AG04449 (cell line): ENCODE measurements at places on chromosomes 3 and 15.

GRCh38 chr3:79297245-79297960 lies 470.4 kb downstream of the ROBO1 start:
- DNase-seq: peak; percentile 55

- no peak for DNase-seq
These were observed 12.5 kb upstream of the C15orf61 start for GRCh38 chr15:67508407-67508806.

DNA sequence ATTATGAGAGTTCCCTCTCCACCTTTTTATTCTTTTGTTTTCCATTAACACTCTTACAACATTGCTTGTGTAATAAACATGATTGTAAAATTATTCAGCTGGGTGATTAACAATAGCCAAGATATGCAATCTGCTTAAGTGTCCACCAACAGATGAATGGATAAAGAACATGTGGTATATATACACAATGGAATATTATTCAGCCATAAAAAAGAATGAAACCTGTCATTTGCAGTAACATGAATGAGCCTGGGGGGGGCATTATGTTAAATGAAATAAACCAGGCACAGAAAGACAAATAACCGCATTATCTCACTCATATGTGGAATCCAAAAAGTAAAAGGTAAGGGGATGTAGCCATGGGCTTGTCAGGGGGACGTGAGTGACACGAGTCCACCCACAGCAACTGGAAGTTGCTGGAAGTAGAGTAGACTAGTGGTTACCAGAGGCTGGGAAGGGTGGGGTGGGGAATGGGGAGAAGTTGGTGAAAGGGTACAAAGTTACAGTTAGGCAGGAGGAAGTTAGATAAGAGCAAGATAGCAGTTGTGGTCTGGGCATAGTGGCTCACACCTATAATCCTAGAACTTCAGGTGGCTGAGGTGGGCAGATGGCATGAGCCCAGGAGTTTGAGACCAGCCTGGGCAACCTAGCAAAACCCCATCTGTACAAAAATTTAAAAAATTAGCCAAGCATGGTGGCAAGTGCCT lies 28.7 kb upstream of the CD47 start:
- no peak for DNase-seq

DNA sequence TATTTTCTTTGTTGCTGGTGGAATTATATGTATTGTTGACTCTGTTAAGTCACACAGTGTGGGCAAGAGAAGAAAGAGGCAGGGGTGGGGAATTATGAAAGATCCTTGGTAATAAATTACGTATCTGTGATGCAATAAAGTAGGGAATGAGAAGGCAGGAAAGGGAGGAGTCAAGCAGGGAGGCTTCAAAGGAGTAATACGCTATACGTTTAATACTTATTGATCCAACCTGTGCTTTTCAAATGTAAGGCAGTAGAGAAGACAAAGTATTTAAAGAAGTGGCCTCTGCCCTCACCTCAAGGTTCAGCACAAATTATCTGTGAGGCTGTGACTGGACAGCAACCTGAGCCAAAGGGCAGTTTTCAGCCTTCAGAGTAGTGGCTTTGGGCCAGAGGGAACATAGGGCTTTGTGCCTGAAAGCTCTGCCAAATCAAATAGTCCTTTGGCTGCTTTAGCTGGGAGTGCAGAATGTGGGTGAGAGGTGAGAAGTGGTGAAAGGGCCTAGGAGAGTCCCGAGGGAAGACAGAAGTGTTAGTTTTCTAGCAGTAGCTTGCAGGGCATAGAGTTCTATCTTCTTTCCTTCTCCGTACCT lies 1.2 kb upstream of the PLIN1 start:
- DNase-seq: peak; percentile 26

GRCh38 chr15:32098033-32098432 lies 67.7 kb downstream of the CHRNA7 start:
- DNase-seq: no peak

- DNase-seq: no peak
These were observed 41.6 kb downstream of the POLG start for GRCh38 chr15:89293012-89293411.

DNA sequence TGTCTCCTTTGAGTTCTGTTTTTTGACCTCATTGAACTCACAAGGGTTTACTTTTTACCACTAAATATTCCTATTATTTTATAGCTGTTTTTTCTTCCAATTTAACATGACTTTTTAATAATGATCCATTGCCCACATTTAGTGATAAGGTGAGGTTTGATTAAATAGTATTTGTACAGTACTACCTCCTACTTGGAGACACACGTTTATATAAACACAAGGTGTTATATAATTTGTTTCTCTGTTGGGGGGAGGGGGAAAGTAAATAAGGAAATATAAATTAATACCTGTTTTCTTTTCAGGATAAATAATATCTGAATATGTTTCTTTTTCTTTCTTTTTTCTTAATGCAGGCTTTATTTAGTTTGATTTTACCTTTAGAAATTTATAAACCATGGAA lies 281.3 kb downstream of the LPP start:
- DNase-seq: no peak

DNA sequence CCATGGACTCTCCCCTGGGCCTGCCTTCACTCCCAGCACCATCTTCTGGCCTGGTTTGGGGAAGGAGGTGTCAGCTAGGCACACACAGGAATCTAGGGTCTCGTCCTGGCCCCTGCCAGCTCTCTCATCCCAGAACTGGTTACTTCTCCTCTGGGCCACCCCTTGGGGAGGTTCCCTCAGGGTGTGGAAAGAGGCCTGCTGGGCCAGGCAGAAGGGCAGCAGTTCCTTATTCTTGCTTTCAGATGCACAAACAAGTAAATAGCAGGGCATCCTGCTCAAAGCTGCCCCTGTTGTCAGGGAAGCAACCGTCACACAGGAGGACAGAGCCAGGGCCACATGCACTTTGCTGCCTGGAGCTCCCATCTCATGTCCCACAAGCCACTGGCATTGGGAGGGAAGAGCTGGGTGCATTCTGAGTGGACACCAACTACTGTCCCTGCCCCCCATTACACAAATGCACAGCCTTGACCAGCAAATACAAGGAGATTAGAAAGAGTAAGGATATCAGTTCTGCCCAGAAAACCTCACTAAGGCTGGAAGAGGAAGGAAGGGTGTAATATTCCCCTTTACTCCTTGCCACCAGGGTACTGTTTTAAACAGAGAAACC lies 108.8 kb upstream of the HACD2 start:
- DNase-seq: no peak

GRCh38 chr3:126751611-126752302 lies 47.7 kb downstream of the CHCHD6 start:
- DNase-seq: no peak

- DNase-seq: no peak
These were observed 392.2 kb downstream of the KCNH8 start for GRCh38 chr3:19540464-19540863.

- no peak for DNase-seq
These were observed 32.4 kb downstream of the ALCAM start for GRCh38 chr3:105399062-105399461.

GRCh38 chr15:37792351-37792750 lies 142.1 kb upstream of the TMCO5A start:
- no peak for DNase-seq

GRCh38 chr3:34676436-34676835 lies 878.0 kb downstream of the PDCD6IP start:
- DNase-seq: no peak

DNA sequence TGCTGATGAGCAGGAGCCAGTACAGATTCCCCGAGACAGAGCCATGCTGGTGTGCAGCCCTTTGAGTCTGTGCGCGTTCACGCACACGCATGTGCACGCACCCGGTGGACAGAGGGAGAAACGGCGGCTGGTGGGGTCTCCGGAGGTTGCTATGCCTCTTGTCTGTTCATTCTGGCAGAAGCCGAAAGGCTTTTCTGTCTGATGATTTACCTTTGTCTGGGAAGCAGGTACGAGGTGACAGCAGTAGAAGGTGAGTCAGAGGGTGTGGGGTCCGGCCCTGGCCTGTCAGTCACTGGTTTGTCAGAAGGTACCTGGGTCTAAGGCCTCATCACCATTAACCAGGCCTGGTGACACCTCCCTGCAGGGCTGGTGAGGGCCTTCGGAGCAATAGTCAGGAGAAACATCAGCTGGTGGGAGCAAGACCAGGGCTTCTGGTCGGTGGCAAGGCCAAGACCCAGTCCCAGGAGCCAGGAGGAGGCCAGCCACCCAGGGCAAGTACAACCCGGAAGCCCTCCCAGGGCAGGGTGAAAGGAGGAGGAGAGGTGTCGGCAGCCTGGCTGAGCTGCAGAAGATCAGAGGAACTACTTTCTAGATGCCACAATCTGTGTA lies 7.5 kb downstream of the PCSK6 start:
- no peak for DNase-seq

DNA sequence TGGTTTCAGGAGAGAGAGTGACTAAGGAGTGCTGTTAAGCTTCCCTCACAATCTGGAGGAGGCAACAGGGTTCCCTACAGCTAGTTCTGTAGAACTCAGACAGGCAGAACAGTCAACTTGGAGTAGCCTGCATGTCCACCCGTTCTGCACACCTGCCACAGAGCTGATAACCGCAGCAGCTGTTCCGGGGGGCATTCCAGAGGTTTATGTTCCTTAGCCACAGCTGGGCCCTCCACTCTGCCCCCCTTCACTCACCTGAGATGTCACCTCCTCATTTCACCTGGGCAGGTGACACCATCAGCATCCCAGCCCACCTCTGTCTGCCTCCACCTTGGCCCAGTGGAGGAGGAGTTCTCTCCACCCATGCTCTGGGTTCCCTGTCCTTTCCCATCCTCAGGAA lies 22.6 kb downstream of the XYLB start:
- DNase-seq: no peak

GRCh38 chr3:414063-414462 lies 217.5 kb downstream of the CHL1 start:
- DNase-seq: no peak

- no peak for DNase-seq
These were observed 18.3 kb downstream of the MSL2 start for GRCh38 chr3:136177876-136178275.

DNA sequence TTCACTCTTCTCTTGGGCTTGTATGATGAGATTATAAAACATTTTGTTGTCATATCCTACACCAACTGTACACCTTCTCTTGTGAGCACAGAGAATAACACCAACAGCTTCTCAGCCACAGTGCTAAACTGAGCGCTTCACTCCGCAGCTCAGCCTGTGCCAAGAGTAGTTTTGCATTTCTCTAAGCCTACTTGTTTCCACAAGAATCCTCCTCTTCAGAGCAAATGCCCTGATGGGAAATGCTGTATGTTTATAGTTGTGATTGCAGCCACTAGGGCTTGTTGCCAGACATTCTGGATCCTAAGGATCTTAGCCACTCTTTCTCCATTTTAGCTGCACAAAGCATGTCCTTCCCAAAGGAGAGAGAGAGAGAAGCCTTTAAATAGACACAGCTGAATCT lies 138.8 kb upstream of the PLXND1 start:
- DNase-seq: peak; percentile 55

DNA sequence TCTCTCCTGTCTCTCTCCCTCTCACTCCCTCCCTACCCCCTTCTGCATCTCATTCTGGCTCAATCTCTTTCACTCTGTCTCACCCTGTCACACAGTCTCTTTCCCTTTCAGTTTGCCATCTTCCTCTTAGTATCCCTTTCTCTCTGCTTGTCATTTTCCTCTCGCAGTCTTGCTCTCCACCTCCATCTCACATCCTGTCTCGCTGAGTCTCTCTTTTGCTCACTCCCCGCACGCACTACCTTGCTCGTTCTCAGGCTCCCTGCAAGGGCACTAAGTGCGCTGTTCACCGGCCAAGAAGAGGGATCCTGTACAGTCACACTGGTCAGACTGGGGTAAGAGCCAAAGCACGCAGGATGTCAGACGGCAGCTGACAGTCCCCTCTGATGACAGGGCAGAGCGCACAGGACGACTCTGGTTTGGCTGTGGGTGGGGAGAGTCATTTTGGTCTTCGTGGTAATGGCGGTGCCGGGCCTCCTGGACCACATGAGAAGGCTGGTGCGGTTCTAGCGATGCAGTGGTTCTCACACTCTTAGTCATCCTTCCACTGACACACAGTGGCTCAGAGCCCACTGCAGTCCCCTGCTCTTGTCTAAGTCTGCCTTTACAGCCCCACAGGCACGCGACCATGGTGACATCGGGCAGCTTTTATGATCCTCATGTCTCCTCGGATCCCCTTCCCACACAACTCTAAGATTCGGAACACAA lies 356.8 kb downstream of the FOXP1 start:
- DNase-seq: no peak

DNA sequence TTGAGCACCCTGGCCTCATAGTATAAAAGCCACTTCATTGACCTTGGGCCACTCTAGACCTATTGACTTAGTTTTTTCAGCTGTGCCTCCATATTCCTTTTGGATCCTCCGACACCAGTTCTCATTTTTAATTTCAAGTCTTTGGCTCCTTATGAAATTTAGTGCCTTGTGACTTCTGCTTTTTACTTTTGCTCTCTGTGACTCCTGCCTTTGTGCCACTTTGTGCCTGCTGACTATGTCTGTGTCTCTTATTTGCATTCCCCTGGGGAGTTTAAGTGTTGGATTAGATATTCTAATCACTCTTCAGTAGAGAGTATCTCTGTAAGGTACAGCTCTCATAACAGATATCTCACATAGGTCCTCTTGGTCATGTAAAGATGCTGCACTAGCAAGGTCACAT lies 39.6 kb upstream of the GPR149 start:
- no peak for DNase-seq

- no peak for DNase-seq
These were observed 4.6 kb upstream of the DAG1 start for GRCh38 chr3:49465270-49466034.
